ENCODE measurements at places on chromosomes 3 and 15.

DNA sequence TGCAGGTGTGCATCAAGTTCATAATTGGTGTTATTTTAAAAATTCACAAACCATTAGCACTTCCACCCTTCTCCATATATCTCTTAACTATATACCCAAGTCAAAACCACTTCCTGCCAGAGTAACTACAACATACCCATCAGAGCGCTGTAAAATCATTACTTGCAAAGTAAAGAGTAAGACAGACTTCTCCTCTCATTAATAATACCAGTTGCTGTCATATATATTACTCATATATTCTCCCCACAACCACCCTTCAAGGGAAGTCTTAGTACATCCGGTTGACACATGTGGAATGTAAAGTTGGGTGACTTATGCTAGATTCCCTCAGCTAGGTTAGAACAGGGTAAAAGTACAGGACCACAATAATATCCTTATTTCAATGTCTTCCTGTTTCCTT is 5.6 kb downstream of the TERC start:
- no peaks in the 10 kb centered on the region for H3K4me1 ChIP-seq
- DNase-seq: no peak
- no peak overlapping the region for H3K27ac ChIP-seq

DNA sequence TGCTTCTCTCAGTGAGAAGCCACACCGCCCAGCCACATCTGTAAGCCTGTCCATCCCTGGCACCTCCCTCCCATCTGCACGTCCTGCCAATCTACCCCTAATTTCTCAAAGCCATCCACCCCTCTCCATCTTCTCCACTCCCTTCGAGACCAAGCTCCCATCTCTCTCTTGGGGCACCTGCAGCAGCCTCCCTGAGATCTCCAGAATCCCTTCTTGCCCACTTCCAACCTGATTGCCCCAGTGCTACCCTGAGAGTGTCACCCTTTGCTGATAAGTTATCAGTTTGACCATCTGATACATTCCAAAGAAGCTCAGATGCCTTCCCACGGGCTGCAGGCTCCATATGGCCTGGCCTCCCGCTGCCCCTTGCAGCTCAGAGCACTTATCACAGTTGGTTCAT is 496.1 kb downstream of the SHQ1 start:
- H3K36me3 ChIP-seq: no peaks in the 10 kb centered on the region
- H3K4me1 ChIP-seq: no peaks in the 10 kb centered on the region
- no peaks in the 10 kb centered on the region for H3K27me3 ChIP-seq
- H3K27ac ChIP-seq: no peak overlapping the region
- no peak for DNase-seq

- peak; percentile 40 for DNase-seq
- H3K27ac ChIP-seq: no peak overlapping the region
- H3K4me3 ChIP-seq: no peak overlapping the region
- no peaks in the 10 kb centered on the region for H3K27me3 ChIP-seq
- no peaks in the 10 kb centered on the region for H3K36me3 ChIP-seq
Measured at GRCh38 chr3:107822308-107822707, 268.5 kb downstream of the CD47 start.

GRCh38 chr3:120841264-120841663 is 66.7 kb upstream of the STXBP5L start:
- peaks cover 18% of the 10 kb centered on the region for H3K4me1 ChIP-seq
- no peak overlapping the region for H3K4me3 ChIP-seq
- H3K36me3 ChIP-seq: no peaks in the 10 kb centered on the region

GRCh38 chr15:92393980-92394308 is 263 bp downstream of the ST8SIA2 start:
- no peaks in the 10 kb centered on the region for H3K36me3 ChIP-seq
- H3K27me3 ChIP-seq: peaks cover 57% of the 10 kb centered on the region
- H3K4me3 ChIP-seq: peak overlapping the region; percentile 96
- no peak overlapping the region for H3K27ac ChIP-seq
- DNase-seq: peak; percentile 64

DNA sequence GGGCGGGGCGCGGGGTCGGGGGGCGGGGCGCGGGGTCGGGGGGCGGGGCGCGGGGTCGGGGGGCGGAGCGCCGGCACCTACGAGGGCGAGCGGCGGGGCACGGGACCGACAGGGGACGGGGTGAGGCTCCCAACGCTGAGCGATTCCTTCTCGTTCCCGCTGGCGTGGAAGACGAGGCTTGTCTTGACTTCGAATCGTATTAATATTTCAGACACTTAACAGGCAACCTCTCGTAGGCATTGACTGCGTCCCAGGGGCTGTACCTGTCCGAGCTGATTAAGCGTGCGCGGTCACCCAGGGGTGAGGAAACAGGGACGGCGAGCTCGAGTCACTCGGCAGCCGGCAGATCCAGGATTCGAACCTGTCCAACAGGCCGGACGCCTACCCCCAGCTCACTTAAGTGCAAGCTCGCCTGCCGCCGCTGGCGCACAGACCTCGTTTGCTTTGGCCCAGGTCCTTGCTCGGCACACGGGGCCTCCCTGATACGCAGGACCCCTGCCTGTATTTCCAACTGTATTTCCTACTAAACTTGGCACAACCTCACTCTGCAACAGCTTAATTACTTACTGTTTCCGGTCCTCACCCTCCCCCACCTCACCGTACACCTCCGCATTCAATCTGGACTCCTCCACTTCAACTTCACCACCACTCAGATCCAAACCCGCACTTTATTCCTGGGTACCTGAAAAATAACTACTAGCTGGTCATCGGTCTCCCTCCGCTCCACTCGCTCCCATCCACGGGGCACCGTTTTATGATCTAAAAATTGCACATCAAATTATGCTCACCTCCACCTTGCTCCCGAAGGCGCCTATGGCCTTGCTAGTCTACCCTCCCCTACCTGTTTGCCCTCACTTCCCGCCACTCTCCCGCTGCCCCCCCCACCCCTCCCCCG is 722 bp upstream of the ZXDC start:
- peaks cover 4% of the 10 kb centered on the region for H3K36me3 ChIP-seq
- peaks cover 18% of the 10 kb centered on the region for H3K4me1 ChIP-seq
- no peaks in the 10 kb centered on the region for H3K27me3 ChIP-seq
- H3K27ac ChIP-seq: peak overlapping the region; percentile 69

DNA sequence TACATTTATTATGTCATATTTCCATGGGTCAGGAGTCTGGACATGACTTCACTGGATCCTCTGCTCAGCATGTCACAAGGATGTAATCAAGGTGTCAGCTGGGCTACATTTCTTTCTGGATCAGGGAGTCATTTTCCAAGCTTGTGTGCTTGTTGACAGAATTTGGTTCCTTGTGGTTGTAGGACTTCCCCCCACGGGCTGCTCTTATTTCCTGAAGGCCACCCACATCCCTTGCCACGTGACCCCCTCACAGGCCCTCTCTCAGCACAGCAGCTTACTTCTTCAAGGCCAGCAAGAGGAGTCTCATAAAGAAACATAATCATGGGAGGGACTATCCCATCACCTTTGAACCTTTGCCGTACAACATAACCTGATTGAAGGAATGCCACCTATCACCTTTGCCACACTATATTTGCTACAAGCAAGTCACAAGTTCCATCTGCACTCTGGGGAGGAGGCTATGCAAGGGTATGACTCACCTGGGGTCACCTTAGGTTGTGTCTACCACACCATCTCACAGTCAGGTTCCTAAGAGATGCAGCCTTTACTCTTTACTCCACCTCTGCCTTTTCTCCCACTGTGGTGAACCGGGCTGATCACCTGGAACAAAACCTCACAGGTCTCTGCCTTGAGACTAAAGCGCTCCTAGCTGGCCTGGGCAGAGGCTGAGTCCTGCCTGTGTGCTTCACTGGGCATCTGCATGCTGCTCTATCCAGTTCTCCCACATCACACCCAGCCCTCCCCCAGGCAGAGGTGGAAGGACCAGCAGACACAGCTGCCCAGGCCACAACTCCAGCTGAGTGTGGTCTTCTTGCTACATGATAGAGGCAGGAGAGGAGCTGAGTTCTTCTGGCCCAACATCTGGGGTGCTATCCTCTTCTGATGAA is 13.5 kb downstream of the RAB6B start:
- H3K27me3 ChIP-seq: no peaks in the 10 kb centered on the region
- no peak overlapping the region for H3K4me3 ChIP-seq
- DNase-seq: no peak
- H3K4me1 ChIP-seq: 0 out of 2 replicates have a peak, but pooled peaks cover 2% of the 10 kb centered on the region
- H3K36me3 ChIP-seq: no peaks in the 10 kb centered on the region
- no peak overlapping the region for H3K27ac ChIP-seq

- H3K27me3 ChIP-seq: peaks cover 3% of the 10 kb centered on the region
- H3K4me3 ChIP-seq: no peak overlapping the region
- no peaks in the 10 kb centered on the region for H3K36me3 ChIP-seq
- no peak overlapping the region for H3K27ac ChIP-seq
- no peak for DNase-seq
Measured at GRCh38 chr15:75172284-75172820, 29.3 kb upstream of the C15orf39 start.

- no peak overlapping the region for H3K27ac ChIP-seq
- peak; percentile 74 for DNase-seq
- no peak overlapping the region for H3K4me3 ChIP-seq
- H3K4me1 ChIP-seq: no peaks in the 10 kb centered on the region
Measured at GRCh38 chr3:62833538-62833937, 41.7 kb downstream of the CADPS start.

DNA sequence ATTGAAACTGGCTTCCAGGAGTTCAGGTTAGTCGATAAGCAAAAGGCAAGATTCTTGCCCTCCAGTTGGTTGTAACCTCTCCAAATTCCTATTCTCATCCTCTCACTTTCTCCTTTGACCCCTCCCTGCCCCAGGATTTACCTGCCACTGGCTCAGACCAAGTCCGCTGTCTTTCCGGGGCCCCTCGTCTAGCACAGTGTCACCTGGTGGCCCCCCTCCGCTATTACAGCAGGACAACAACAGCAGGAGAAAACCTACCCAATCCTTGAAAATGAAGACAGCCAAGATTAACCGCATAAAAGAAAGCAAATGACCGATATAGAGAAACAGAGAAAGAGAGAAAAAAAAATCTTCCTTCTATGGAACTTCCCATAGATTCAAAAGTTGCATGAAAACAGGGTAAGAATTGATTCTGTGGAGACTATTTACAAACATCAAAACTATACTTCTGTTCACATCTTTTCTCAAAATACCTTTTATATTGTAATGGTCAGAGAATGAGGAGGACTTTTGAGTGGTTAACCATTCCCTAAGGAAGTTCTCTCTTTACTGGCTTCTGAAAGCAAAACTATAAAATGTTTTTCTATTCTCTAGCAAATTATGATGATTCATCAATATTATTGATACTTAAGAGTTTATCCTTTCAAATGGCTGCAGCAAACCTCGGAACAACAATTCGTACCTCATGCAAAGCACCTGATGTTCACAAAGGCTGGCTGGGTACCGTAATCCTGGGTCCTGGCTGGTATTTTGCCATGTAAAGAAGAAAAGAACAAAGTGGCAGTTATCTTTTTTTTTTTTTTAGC is 10.0 kb upstream of the ST8SIA2 start:
- no peak overlapping the region for H3K27ac ChIP-seq
- no peaks in the 10 kb centered on the region for H3K36me3 ChIP-seq
- H3K27me3 ChIP-seq: no peaks in the 10 kb centered on the region
- no peaks in the 10 kb centered on the region for H3K4me1 ChIP-seq
- no peak overlapping the region for H3K4me3 ChIP-seq
- peak; percentile 90 for DNase-seq

GRCh38 chr15:71139241-71139640 is 24.0 kb downstream of the THSD4 start:
- H3K4me1 ChIP-seq: no peaks in the 10 kb centered on the region
- no peaks in the 10 kb centered on the region for H3K27me3 ChIP-seq
- H3K27ac ChIP-seq: no peak overlapping the region
- no peaks in the 10 kb centered on the region for H3K36me3 ChIP-seq

- no peaks in the 10 kb centered on the region for H3K36me3 ChIP-seq
- no peak for DNase-seq
- H3K27ac ChIP-seq: no peak overlapping the region
- no peaks in the 10 kb centered on the region for H3K4me1 ChIP-seq
Measured at GRCh38 chr3:99730870-99731269, 86.8 kb upstream of the CMSS1 start.

DNA sequence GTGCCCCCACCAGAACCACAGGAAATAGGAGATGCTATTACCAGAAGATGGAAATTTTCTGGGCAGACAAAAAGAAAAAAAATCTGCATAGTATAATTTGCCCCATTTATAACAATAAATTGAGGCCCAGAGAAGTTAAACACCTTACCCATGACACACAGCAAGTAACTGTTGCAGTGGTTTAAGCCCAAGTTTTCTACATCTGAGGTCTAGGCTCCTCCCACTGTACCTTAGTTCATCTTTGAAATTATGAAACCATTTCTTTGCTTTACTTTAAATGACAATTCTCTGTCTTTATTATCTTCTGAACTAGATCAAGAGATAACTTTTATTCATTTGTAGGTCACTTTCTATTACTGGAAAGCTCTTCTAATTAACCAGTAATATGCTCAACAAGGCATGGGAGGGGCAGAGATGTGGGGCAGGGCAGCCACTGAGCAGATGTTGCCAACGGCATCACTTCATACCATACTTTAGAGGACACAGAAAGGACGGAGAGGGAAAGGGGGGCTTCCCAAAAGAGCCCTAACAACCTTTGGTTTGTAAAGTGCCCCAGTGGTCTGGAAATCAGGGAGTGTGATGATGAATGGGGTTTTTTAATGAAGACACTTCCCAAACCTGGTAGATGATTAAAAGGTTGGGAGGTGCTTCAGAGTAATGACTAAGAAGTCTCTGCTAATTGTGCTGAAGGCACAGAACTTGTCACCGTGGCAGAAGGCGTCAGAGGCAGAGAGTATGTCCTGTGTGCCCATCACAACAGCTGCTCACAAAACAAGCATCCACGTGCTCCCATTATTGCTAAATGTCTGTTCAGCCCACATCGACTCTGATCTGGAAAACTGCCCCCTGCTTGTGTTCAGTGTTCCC is 342.5 kb downstream of the SHQ1 start:
- H3K4me3 ChIP-seq: no peak overlapping the region
- no peaks in the 10 kb centered on the region for H3K27me3 ChIP-seq
- no peak for DNase-seq
- H3K27ac ChIP-seq: no peak overlapping the region

DNA sequence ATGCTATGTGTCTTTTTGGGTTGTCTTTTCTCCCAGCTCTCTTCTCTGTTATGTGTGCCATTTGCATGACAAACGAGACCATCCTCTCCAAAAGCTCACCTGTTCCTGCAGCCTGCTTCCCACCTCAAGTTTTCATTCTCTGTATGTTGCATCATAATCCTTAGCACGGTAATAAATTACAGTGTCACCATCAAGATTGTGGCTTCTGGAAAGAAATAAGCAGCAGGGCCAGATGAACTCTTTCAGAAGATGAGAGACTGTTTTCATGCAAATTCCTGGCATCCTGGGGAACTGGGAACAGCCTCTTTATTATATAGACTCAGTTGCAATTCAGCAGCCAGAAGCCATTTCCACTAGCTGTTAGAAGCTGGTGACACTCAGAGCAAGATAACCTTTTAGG is 436.7 kb downstream of the EPHB1 start:
- peaks cover 10% of the 10 kb centered on the region for H3K36me3 ChIP-seq
- H3K4me3 ChIP-seq: no peak overlapping the region
- no peaks in the 10 kb centered on the region for H3K27me3 ChIP-seq
- peaks cover 28% of the 10 kb centered on the region for H3K4me1 ChIP-seq
- peak; percentile 86 for DNase-seq
